ENCODE measurements at places on chromosomes 5 and 9.
A peak's percentile ranks its signal among the peaks of the same experiment; 100 is the strongest.

DNA sequence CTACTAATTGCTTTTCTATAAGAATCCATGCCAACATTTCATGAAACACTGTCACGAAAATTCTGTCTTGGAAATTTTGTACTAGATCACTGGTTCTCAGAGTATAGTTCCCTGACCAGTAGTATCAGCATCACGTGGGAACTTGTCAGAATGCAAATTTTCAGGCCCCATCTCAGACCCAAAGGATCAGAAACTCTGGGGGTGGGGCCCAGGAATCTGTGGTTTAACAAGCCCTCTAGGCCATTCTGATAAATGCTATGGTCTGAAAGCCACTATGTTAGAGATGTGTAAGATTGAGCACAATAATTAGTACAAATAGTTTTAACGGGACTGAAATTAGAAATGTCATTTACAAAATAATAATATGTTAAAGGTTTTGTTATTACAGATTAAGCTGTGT, 615.7 kb upstream of the ARRDC3 start:
- DNase-seq = no peak

DNA sequence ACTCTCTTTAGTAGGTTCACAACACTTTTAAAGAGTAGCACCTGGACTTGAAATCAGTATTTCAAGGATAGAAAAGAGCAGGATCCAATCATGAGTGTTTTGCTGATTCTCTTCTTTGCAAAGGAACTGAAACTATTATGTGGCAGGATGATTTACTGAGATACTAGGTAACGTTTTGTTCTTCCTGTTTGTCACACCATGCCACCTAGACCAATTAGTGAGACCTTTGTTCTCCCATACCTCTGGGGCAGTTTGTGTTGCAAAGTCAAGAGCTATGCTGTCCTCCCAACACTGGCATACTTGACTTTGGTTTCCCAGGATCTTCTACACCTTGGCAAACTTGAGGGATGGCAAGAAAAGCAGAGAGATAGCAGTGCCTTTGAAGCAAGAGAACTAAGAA, 43.4 kb downstream of the PPP1R2B start:
- no peak for DNase-seq

DNA sequence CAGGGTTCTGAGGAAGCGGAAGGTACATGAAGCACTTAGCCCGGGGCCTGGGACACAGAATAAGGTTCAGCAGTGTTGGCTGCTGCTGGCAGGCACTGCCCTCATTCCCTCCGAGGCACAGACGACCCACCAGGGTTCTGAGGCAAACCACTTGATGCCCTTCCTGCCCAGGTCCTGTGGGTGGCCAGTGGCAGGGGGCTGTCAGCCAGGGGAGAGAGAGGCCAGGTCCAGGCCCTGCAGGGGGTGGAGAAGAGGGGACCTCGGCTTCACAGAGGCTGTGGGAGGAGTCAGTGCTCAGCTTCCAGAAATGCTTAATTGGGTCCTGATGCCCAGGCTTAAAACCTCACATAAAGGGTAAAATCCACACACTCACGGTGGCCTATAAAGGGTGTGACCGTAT, 4.4 kb upstream of the ZDHHC12 start:
- DNase-seq = no peak

DNA sequence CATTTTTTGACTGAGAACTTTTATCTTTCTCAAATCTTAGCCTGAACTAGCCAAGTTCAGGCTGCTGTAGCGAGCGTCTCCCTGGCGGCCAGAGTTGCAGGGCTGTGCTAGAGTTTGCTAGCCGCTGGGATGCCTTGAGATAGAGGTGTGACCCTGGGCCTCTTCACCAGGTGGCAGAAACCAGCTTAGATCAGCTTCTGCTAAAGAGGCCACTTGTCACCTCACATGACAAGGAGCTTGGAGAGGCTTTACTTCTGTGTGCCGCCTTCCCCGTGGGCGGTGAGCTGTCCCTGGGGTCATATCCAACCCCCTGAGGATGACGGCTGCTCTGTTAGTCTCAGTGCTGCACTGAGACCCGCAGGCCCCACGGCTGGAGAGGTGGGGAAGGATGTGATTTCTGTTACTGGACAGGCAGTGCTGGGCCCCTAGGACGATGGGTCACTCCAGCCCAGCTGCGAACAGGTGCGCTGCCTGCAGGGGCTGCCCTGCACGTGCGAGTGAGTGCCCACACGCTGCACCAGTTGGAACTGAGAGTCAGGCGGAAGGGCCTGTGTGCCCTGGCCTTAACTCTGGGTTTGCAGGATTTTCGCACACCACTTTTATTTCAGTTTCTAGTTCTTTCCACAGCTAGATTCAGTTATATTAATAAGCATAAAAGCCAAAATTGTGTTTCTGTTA, 63.8 kb downstream of the EHMT1 start:
- no peak for DNase-seq

GRCh38 chr5:129857116-129857515, 47.1 kb upstream of the CHSY3 start:
- no peak for DNase-seq

- DNase-seq = peak; percentile 15
Measured at GRCh38 chr9:130642926-130643325, 21.5 kb upstream of the PRDM12 start.

DNA sequence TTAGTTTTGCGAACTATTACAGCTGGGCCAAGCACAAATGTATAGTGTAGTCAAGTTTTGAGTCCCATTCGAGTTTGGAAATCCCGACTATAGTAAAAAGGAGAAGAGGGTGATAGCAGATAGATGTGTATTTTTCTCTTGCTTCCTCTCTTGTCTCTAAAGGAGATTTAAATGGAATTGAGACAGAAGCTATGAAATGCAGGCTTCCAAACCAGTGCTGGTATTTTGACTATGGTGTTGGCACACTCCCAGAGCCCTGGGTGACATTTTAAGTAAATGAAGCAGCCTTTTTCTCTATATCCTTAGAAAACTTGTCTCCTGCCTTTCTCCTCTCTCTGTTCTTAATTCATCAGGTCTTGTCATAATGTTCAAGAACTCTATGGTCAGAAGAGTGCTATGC, 17.7 kb upstream of the AUH start:
- no peak for DNase-seq

- no peak for DNase-seq
Measured at GRCh38 chr5:72895758-72896157, 60.1 kb upstream of the FCHO2 start.

GRCh38 chr5:18985171-18985758, 1002.7 kb downstream of the CDH18 start:
- DNase-seq = no peak

DNA sequence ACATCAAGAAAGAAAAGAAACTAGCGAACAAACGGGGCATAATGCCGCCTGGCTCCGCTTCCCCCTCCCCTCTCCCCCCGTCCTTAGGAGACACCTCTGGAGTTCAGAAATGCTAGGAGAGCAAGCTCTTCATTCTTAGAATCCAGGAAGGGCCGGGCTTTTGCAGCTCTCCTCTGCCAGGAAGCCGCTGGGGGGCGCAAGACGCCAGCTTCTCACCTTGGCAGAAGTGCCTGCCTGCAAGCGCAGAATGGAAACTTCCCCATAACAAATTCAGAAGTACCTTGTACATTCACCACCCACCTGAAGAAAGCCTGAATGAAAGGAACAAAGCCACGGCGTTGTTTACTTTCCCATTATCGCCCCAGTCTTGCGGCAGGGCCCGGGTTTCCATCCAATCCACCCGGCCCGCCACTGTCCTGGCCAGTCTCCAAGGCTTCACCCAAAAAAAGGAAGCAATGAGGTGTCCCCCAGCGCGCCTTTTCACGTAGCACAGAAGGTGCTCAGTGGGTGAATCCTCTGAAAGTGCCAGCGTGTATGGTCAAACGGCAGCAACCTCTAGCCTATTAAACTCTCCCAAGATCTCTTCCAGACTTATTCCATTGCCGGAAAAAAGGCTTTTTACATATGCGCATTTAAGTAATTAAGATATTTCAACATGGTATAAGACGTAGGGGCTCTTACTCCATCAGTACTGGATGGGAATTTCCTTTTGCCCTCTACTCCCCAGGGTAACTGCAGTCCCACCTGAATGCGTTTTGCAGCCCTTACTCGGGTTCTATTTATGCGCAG, 1.6 kb upstream of the GADD45G start:
- peak; percentile 88 for DNase-seq

DNA sequence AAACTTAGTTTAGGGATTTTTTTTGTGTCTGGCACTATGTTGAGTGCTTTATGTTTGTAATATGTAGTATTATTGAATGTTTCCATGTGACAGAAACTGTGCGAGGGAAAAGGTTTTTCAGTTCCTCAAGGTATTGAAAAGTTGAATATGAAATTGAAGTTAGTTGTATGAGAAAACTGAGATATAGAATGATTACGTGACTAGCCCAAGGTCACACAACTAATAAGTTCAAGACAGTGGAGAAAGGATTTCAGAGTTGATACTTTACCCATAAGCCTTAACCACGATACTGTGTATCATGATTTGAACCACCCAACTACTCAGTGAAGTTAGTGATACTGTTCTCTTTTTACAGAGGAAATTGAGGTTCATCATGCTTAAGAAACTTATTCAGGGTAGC, 5.7 kb downstream of the NIPBL start:
- no peak for DNase-seq

DNA sequence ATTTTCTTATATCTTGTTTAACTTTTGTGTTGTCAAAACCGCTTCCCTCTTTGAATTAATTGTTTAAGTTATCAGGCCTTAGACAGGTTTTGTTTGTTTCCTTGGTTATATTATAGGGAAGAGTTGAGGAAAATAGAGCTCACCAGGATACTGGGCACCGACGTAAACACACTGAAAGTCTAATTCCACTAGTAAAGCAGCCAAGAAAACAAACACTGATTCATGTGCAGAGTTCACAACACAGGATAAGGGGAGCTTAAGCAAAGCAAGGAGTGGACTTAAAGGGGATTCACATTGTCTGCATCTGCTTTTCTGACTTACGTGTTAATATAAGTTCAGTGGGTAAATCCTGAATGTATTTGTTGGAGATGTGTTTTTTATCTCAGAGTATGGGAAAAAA, 139.0 kb upstream of the CDH6 start:
- no peak for DNase-seq
